Iris pigment epithelial cell (primary cell): ENCODE measurements at places on chromosomes 1 and 21.

DNA sequence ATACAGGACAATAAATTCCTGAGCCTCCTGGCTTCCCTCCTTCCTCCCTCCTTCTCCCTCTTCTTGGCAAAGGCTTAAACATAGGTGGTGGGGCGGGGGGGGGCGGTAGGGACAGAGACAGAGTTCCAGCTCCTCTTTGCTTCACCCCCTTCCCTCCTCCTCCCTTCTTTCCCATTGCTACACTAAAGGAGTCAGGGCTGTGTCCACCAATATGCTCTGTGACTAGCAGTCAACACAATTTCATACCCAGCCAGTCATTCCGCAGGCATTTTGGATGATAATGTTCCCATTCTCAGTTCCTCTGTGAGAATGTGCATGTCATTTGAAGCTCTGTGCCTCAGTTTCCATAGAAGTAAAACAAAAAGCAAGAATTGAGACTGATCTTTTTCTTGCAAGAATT, 1.7 kb downstream of the LMOD1 start:
- no peak for DNase-seq

- DNase-seq: peak; percentile 25
These were observed 44.8 kb upstream of the POU2F1 start for GRCh38 chr1:167175901-167176300.

GRCh38 chr1:10606064-10606463, 131.3 kb downstream of the PEX14 start:
- DNase-seq: peak; percentile 11

- DNase-seq: no peak
These were observed 206.4 kb upstream of the RAB4A start for GRCh38 chr1:229064320-229065168.

DNA sequence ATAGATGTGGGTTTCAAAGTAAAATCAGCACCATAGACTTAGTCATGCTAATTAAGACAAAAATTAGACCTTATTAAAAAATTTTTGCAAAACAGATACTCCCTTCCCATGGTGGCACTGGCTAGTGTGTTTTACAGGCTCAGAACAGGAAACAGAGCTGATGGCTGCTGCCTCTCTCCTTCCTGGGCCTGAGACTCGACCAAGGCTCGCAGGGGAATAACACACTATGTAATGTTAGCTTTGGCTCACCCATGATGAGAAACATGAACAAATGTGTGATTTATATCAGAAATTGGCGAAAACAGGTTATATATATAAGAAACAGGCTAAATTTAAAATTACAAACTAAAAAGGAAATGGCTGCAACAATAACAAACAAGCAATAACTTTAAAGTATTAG, 50.7 kb downstream of the ERG start:
- no peak for DNase-seq

DNA sequence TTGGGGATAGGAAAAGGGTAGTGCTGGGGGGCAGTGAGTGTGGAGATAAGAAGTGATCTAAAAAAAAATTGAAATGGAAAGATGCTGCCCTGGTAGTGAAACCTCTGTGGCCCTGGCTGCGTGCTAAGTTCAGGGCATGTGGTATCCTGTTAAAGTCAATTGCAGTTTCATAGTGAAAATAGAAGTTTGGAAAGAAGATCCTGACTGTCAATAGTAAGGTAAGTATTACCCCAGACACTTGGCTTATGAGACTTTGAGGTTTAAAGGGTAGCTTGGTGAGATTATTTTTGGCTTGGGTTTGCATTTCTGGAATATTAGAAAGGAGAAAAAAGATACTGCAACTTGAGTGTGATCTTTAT, 6.8 kb downstream of the ARID1A start:
- DNase-seq: no peak

- peak; percentile 73 for DNase-seq
These were observed 46.4 kb upstream of the SLC22A15 start for GRCh38 chr1:115929881-115930280.

GRCh38 chr1:80056179-80056578, 1049.6 kb upstream of the ADGRL4 start:
- DNase-seq: no peak

DNA sequence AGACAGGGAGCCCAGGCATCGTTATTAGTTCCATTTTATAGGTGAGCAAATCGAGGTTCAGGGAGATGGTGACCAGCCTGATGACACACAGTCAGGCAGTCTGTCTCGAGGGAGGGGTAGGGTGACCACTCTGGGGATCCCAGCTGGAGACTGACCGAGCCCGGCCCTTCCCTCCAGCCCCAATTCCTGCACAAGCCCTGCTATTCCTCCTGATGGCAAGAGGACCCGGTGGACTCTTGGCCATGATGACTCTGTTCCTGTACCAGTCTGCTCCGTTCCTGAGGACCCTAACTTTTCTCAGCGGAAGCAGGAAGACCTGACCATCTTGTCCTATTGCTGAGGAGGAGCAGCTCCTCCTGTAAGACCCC, 391 bp downstream of the AGT start:
- DNase-seq: no peak

- DNase-seq: no peak
These were observed 30.8 kb upstream of the EPS15 start for GRCh38 chr1:51549901-51550300.

DNA sequence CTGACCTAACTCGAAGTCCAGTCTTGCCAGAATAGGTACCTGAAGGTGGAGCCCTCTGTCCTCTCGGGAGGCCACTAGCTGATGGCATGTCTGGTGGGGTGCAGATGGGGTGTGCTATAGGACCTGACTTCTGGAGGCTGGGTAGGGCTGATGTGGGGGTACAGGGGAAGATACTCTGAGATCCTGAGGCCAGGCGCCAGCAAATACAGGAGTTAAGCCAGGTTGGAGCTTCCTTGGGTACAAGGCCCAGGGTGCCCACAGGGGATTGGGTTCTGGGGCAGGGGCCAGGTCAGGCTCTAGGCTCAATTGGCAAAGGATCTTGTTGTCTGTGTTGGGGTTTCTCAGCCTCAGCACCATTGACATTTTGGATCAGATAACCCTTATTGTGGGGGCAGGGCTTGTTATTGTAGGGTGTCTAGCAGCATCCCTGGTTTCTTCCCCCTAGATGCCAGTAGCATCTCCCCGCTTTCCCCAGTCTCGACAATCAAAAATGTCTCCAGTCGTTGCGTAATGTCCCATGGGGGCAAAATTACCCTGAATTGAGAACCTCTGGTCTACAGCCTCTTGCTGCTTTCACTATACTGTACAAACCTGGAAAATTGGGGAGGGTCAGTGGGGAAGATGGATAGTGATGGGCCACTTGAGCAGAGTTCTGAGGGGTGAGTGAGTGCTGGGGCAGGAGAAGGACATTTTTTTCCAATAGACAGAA, 9.2 kb downstream of the PTPRF start:
- no peak for DNase-seq

DNA sequence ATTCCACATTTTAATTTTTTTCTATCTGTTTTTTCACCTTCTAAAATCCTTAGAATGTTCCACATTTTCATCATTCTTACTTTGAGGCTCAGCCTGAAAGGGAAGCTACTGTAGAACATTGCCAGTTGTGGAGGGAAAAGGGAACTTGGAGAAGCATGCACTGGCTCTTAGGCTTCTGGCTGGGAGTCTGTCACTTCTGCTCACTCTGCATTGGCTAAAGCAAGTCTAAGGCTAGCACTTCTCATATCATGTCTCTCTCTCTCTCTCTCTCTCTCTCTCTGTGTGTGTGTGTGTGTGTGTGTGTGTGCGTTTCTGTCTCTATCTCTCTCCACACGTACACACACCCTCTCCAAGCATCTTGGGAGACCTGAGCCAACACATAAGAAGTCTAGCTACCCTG, 49.6 kb upstream of the ADAR start:
- DNase-seq: no peak

DNA sequence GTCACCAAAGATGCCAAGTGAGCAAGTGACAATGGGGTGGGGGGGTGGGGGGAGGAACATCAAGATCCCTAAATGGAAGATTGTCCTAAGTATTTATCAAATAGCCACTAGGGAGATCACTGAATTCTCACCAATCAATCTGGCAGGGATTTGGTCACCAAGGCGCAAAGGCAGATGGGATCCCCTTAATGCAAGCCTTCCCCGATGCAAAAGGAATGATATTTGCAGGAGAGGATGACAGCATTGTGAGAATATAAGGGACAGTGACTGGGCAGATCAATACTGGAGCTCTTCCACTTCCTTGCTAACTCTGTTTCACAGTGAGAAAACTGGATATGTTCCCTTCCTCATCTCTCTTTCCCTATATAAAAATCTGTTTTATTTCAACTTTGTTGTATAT, 40.9 kb downstream of the DUSP10 start:
- DNase-seq: no peak

DNA sequence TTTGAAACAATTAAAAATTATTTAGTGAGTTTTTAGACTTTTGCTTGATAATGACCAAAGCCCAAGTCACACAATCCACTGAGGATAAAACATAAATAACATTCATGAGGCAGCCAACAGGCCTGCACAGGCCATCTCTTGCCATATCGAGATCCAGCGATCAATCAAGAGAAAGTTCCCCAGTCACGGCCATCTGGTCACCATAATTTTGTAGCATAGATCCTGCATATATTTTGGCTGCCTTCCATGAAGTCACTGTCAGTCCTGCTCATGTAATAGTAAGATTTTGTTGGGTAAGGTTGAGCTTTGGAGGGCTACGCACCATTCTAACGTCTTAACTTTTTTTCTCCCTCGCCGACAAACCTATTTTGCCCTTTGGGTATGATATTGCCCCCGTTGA, 17.5 kb downstream of the KPNA6 start:
- no peak for DNase-seq

DNA sequence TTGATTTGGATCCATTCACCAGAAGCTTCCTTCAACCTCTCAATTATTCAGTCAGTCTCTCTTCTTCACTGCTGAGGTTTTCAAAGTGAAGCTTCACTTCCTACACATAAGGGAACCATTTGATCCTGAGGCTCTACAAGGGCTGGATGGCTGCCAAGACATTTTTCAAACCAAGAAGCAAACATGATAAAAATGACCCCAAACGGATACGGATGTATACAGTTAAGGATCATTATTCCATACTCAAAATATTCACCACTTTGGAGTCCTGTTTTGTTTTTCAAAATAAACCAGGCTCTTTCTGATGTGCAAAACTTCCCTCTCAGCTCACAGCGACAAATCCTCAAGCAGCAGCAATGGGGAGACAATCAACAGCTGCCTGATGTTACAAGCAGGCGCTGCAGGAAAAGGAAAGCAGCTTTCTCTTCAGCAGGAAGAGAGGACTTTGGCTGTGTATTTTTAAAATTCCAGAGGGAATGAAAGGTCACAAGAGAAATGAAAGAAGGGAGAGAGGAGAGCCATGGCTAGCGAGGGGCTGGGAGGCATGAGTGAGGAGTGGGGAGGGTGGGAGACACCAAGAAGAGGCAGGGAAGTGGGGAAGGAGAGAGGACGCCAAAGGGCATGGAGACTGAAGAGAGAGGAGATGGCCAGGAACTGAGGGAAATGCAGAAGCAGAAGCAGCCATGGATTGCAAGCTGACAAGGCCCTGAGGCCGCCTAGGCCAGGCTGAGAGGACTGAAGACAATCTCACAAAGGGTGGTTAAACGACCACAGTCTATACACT, 145.4 kb downstream of the SLC45A1 start:
- DNase-seq: peak; percentile 89
